ENCODE measurements at places on chromosomes 3 and 15.

GRCh38 chr3:141878817-141879216 is 2.4 kb downstream of the ATP1B3 start:
- DNase-seq: peak; percentile 47

- peak; percentile 76 for DNase-seq
These were observed 55.0 kb downstream of the CFAP20DC start for GRCh38 chr3:58994746-58995330.

DNA sequence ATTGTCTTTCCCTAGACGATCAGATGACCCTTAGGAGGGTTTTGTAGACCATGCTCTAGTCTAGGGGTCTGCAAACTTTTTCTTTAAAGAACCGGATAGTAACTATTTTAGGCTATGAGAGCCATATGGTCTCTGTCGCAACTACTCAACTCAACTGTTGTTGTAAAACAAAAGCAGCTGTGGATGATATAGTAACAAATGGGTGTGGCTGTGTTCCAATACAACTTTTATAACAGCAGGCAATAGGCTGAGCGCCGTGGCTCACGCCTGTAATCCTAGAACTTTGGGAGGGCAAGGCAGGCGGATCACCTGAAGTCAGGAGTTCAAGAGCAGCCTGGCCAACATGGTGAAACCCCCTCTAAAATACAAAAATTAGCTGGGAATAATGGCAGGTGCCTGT is 6.1 kb upstream of the CMTM6 start:
- DNase-seq: no peak

DNA sequence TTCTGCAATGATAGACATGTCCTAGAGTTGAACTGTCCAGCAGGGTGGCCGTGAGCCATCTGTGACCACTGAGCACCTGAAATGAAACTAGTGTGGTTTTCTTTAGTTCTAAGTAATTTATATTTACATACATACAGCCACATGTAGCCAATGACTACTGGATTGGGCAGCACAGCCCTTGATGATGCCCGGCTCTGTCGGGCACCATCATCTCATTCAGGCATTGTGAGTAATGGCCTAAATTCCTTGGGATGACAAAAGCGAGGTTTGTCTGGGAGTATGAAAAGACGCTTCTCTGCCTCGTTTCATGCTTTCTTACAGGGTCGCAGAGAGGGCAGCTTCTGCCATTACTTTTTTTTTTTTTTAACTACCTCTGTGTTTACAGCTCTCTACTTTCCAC is 251.9 kb upstream of the HES1 start:
- no peak for DNase-seq

DNA sequence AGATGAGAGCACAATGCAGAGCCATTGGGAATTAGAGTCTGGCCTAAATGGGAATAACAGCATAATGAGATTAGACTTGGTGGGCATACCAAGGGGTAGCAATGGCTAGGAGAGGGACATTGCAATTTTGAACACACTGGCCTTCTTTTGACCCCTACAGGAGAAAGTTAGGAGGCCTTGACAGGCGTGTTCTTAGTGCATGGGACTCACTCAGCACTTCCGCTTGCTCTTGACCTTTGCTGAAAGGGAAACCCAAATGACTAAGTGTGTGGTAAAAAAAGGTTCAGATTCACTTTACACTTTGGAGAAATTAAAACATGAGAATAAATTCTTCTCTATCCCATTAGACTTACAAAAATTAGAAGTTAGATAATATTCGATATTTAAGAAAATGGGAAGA is 317.4 kb downstream of the DIPK2A start:
- no peak for DNase-seq
